HFF-Myc (cell line): ENCODE measurements at places on chromosomes 1 and 21.
A peak's percentile ranks its signal among the peaks of the same experiment; 100 is the strongest.

- DNase-seq, result no peak
Measured at GRCh38 chr1:185069202-185069772, 23.9 kb downstream of the RNF2 start.

DNA sequence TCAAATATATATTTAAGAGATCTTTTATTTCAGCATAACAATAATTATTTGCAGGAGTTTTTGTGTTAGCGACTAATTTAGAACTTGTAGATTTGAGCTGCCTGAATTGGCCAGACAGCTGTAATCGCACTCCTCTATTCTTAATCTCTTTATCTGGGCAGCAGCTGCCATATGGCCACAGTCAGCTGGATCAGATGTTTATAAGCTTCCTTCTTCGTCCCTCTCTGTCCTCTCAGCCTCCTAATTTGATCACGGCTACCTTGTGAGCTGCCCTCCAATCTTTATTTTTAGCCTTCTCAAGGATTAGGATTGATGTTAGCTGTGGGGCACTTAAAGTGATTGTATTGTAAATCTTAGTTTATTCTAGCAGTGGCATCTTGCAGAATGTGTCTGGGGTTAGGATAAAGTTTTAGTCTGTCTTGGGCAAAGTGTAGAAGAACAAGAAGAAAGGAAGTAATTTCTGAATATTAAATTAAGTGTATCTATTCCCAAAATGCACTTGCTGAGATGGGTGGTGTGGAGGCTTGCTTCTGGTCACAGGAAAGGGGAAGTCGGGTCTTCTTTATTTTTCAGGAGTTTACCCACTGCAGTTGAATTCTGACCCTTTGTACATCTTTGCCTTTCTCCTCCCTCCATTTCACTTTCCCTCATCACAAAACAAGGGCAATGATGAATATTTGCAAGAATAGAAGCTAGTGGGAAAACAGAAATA lies 1.1 kb downstream of the ZBTB18 start:
- no peak for DNase-seq

GRCh38 chr1:111565968-111566367 lies 53.6 kb upstream of the RAP1A start:
- DNase-seq, result no peak

DNA sequence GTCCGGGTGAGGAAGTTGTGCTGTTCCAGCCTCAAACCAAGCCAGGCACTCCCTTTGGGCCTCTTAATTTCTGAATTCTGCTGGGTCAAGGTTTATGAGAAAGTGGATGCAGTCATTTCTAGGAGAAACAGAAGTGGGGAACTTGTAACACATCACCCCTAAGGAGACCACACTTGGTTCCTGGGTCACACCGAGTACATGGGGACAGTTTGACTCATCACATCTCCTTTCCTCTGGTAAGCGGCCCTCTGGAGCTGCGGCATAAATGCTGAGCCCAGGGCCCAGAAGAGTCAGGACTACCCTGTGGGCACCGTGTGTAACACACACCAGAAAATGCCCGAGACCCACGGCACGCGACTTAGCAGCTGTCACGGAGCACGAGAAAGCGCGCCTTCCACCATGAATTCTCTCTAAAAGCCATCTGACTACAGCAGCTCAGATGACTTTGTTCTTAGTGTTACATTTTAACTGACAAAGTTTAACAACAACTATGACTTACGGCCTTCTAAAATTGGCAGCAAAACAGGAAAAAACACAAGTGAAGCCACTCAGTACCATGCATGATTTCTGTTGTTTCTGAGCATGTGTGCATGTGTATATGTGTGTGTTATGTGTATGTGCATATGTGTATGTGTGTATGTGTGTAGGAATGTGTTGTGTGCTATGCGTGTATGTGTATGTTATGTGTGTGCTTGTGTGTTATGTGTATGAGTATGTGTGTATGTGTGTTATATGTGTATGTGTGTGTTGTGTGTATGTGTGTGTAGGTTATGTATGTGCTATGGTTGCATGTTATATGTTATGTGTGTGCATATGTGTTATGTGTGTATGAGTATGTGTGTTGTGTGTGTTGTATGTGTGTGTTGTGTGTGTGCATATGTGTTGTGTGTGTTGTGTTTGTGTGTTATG lies 50.8 kb downstream of the TOMM20 start:
- no peak for DNase-seq

GRCh38 chr1:78468521-78468920 lies 22.3 kb upstream of the PTGFR start:
- peak; percentile 50 for DNase-seq

DNA sequence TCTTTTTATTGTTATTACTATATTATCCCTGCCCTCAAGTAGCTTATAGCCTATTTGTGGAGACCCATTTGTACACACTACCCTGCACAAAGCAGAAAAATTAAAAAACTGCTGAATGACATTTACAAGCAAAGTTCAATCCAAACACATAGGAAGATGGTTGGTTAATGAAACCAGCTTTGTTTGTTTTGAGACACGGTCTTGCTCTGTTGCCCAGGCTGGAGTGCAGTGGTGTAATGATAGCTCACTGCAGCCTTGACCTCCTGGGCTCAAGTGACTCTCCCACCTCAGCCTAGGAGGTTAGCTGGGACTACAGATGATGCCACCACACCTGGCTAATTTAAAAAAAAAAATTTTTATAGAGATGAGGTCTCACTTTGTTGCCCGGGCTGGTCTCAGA lies 31.6 kb downstream of the TGFB2 start:
- DNase-seq, result no peak

- DNase-seq, result no peak
Measured at GRCh38 chr21:14523234-14523633, 22.9 kb downstream of the SAMSN1 start.

GRCh38 chr1:86430376-86430775 lies 6.4 kb downstream of the CLCA2 start:
- DNase-seq, result no peak

DNA sequence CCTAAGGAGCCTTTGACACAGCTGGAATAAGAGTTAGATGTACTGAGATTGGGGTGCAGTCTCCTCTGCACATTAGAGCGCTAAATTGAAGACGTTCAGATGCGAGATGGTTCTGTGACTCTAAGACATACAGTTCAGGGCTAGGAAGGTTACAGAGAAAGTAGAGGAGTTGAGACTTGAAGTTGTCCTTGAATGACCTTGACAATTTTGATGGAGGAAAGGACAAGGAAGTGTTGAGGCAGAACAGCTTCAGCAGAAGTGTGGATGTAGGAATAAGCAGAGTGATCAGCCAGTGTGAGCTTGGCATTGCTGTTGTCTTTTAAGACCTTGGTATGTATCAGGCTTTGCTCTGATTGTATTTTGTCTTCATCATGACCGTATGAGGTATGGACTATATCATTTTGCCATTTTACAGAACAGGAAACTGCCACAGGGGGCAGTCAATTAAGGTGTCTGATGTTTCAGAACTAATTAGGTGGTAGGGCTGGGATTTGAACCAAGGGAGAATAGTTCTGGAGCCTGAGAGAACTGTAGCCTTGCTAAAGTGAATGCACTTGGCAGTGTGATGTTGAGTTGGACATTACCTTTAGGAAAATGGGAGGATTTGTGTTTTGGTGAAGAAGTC lies 9.2 kb downstream of the TTF2 start:
- DNase-seq, result no peak

- no peak for DNase-seq
Measured at GRCh38 chr1:184752656-184753055, 2.0 kb downstream of the EDEM3 start.

DNA sequence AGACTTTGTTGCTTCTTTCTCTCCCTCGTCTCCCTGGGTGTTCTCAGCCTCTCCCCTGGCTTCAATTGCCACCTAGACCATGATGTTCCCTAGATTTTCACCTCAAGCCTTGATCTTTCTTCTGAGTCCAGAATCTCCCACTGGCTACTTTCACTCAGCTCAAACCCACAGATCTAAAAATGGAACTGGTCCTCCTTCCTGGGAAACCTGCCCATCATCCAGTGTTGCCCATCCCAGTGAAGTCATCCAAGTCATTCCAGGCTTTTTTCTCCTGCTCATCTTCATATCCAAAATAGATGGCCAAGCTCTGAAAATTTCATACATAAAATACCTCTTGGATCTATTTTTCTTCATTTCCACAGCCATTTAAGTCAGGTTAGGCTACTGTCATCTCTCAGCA lies 347.4 kb downstream of the KCNH1 start:
- no peak for DNase-seq
